ENCODE measurements at places on chromosomes 2 and 18.

GRCh38 chr18:30175621-30176225 is 866.8 kb downstream of the DSC3 start:
- no peak for DNase-seq

DNA sequence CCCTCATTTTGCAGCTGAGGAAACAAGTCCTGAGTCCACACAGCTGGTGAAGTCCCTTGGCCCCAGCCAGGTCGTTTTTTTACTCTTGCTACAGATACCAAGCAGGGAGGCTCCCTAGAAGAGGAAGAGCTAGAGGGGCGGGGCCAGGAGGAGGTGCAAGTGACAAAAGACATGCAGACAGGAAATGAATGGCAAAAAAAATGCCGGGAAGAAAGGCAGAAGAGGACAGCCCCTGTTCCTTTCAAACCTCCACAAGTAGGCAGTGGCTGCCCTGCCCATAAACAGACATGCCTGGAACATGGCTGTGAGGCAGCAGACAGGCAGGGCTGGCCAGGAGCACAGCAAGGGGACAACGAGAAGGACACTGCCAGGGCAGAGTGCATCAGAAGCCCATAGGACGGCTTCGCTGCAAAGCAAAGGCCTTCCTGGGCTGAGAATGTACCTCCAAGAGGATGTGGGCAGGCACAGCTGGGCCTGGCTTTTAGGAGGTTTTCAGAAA is 108.7 kb downstream of the ZBTB7C start:
- DNase-seq = no peak

GRCh38 chr18:21682371-21683051 is 22.1 kb downstream of the ABHD3 start:
- DNase-seq = peak; percentile 56

DNA sequence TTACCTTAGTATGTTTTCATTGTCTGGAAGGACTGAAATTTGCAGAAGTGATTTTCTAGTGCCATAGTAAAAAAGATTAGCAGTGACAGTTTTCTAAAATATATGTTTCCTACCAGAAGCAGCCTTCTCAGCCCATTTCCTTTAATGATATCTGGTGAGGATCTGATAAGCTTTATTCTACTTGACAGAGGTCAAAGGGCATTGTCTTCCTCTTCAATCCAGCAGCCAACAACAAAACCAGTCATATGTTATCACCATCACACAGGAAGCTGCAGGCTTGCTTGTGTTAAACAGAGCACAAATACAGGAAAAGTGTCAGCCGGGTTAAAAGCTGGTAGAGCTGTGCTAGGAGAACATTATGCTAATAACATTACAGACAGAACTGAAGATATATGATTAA is 35.6 kb upstream of the ZSWIM2 start:
- no peak for DNase-seq

DNA sequence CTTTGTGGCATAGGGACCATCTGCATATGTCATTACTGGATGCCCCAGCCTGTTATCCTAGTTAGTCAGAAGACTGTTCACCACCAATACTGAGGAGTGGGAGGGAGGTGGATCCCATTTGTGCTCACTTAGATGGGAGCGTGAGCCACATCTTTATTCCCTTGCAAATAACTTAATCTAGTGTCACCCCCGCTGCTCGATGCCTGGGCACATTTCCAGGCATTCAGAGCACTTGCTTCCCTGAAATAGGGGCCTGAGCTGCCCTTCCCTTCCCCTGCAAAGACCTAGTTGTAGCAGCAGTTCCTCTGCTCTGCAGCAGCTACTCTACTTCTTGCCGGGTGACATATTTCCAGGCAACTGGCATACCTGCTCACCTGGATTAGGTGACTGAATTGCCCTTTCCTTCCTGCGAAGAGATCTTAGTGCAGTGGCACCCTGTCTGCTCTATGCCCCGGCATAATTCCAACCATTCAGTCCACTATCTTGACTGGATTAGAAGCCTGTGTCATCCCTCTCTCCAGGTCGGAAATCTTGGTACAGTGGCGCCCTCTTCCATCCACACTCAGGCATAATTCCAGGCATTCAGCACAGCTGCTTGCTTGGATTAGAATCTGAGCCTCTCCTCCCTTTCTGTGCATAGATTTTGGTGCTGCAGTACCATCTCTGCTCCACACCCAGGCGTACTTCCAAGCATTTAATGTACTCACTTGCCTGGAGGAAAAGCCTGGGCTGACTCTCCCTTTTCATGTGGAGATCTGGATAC is 1389.1 kb upstream of the TMEFF2 start:
- DNase-seq = no peak

- DNase-seq = no peak
These were observed 422.6 kb upstream of the LYPD1 start for GRCh38 chr2:133092571-133092970.

GRCh38 chr2:217654168-217654567 is 348.6 kb downstream of the TNS1 start:
- no peak for DNase-seq

DNA sequence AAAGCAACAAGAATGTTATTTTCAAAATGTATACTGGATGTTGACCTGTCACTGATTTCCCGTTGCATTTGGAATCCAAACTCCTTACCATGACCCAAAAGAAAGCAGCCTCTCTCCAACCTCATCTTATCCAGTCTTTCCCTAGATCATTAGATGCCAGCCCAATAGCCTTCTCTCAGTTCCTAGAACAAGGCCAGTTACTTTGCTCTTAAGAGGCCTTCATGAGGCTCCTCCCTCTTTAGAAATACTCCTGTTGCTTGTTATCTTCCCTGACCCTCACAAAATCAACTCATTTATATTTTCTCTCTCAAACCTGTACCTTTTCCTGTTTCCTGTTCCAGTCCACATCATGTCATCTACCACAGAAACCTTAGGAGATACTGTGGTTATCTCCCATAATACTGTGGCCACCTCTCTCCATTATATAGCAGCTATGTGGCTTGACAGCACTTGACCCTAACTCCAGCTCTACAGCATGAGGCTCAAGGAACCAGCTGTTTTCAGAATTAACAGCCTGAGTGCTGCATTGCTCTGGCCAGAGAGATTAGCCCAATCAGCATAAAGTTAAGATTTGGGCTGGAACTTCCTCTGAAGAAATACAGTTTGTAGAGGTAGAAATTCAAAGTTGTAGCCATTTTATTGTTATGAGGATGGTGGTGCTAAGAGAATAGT is 22.8 kb downstream of the SRBD1 start:
- DNase-seq = no peak

DNA sequence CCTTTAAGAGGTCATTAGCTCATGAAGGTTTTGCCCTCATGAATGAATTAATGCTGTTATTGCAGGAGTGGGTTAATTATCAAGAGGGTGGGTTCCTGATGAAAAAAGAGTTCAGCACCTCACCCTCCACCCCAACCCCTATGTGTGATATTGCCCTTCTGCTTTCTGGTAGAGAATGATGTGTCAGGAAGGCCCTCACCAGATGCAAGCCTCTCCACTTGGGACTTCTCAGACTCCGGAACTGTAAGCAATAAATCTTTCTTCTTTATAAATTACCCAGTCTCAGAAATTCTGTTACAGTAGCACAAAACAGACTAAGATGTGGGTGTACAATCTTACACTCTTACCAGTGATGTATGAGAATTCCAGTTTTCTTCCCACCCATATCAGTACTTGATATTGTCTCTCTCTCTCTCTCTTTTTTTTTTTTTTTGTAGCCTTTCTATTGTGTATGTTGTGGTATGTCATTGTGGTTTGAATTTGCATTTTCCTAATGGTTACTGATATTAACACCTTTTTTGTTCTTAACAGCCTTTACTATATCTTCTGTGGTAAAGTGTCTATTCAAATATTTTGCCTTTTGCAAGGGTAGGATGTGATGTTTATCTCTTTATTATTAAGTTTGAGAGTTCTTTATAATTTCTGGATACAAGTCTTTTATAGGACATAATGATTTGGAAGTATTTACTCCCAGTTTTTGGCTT is 10.4 kb upstream of the MAP2 start:
- no peak for DNase-seq

- DNase-seq = no peak
These were observed 18.2 kb downstream of the NRP2 start for GRCh38 chr2:205700331-205701132.

GRCh38 chr18:36766836-36767235 is 62.0 kb downstream of the TPGS2 start:
- no peak for DNase-seq

- no peak for DNase-seq
These were observed 39.5 kb downstream of the PSD4 start for GRCh38 chr2:113213061-113213930.

- DNase-seq = no peak
These were observed 1111.1 kb upstream of the KLHL29 start for GRCh38 chr2:22273853-22274252.

DNA sequence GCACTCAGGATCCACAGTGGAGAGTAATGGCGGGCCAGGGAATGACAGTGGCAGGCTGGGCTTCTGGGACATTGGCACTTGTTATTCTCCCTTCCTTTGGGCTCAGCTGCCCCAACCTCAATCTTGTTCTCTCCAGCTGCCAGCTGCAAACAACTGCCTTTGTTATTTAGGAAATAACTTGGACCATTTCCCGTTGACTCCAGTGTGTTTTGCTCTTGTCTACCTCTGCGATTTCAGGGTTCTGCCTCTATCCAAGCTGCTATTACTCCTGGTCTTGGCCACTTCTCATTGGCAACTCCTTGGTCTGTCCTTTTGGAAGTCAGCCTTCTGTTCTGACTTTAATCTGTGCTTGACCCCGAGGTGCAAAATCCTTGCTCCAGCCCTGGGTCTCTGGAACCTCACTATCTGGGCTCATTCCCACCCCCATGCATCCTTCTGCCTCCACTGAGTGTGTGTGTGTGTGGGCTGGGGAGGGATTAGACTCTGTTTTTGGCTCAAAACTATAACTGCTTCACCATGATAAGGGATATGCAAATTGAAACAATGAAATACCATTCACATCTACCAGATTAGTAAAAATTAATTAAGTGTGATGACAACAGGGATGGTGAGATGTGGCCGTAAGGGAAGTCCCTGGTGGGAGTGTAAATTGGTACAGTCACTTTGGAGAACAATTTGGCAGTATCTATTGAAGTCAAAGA is 134.1 kb upstream of the CXCR4 start:
- DNase-seq = no peak

- no peak for DNase-seq
These were observed 70.2 kb downstream of the HRH4 start for GRCh38 chr18:24530630-24531111.

DNA sequence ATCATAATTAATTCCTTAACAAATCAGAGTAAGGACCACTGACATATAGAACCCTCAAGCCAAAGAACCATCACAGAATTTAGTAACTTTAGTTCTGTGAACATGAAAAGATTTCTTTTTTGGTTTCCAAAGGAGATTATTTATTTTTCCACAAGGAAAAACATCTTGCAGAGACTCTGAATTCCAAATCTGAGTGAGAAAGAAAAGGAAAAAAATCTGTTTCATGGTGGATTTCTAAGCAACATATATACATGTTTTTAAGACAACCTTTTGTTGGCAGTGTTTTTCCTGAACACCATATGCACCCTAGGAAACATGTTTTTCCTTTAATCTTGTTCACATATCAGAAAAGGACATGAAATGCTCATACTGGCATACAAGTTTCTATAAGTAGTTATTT is 149.8 kb downstream of the AGPS start:
- DNase-seq = no peak

DNA sequence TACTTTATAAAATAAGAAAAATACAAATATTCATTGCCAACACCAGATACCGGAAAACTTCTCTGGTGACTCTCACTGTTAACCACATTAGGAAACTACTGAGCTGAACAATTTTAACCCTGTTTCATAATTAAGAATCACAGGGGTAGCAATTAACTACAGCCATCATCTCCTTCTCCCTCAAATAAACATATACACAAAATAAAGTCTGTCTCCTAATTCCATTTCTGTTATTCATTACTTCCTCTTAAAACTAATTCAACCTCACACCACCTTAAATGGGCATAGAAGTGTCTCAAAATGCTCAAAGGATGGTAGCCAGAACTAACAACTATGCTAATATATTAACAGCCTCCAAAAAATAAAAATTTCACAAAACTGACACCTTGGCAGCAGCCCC is 60.7 kb downstream of the ACVR1 start:
- no peak for DNase-seq

GRCh38 chr2:62698653-62699052 is 6.9 kb upstream of the EHBP1 start:
- no peak for DNase-seq

- no peak for DNase-seq
These were observed 17.3 kb downstream of the ALPK2 start for GRCh38 chr18:58611395-58612131.

DNA sequence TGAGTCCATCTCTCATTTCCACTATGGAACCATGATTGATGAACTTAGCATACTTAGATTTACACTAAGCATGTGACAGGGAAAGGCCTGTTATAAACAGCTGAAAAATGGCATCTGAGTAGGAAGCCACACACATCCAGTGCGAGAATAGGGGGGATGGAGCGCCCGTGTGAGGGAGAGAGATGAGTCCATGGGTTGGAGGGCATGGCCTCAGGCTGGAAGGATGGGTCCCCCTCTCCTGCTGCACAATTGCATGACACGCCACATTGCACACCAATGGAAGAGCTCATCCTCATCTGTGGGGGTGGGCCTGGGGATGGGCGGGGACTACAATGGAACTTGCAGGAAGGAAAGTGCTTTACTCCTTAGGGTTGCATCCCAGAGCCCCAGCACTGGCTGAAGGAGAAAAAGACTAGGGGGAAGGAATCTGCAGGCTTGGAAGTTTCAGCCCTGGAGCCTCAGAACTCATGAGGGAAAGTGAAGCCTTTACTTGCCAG is 46.4 kb upstream of the CXCR4 start:
- DNase-seq = no peak

- DNase-seq = no peak
These were observed 44.7 kb upstream of the VPS54 start for GRCh38 chr2:64063924-64064331.

DNA sequence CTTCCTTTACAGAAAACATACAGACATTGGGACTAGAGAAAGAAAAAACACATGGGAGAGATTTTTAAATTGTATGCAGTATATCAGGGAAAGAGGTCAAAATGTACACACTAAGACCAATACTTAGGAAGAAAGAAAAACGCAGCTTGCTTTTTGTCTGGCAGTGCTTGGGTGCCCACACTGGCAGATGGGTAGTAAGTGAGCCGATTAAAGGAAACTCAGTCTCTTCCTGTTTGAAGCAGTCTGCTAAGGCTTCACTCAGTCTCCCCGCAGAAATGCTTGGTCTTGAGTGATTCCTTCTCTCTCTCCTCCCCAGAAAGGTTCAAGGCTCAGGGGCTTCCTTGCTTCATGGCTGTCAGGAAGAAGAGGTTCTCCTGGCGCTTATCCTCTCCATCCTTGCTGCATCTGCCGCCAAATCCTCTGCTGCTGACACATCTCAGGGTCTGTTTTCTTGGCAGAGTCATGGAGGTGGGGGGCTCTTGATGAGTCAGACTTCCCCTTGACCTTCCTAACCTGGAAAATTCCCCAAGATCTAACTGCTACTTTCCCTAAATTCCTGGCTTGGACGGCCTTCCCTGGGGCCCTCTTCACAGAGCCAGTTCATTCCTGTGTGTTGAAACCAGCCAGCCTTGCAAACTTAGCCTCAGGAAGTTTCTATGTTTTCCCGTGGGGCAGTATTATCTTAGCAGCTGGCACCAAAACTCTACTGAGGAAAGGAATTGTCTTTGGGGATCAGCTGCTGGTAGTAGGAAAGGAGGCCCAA is 10.5 kb upstream of the TMSB10 start:
- DNase-seq = no peak

- DNase-seq = no peak
These were observed 436.4 kb upstream of the SALL3 start for GRCh38 chr18:78543201-78543725.

- no peak for DNase-seq
These were observed 1113.3 kb downstream of the TSN start for GRCh38 chr2:122868646-122869275.

- DNase-seq = no peak
These were observed at the start of gene AMER3 for GRCh38 chr2:130755256-130756052. TSS of gene AMER3 (plus strand) at chr2:130755540. CDS start at chr2:130762073, 6,533 bp downstream.
